ENCODE measurements at places on chromosomes 1 and 21.
A peak's percentile ranks its signal among the peaks of the same experiment; 100 is the strongest.

DNA sequence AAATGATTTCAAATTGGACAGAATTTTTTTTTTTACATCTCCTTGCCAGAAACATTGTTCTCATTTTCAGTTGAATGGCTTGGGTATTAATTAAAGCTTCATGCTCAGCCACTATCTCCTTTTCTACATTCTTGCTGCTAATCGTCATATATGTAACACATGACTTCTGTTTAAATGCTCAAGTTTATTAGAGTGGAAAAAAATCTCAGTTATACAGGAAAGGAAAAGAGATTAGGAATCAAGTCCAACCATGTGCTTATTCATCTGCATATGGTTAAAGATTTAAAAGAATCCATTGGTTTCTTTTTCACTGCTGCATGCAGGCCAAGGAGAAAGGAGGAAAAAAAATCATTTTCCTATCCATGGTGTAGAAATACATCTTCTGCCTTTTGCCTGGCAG, 47.3 kb upstream of the CNN3 start:
- peak; percentile 42 for DNase-seq

DNA sequence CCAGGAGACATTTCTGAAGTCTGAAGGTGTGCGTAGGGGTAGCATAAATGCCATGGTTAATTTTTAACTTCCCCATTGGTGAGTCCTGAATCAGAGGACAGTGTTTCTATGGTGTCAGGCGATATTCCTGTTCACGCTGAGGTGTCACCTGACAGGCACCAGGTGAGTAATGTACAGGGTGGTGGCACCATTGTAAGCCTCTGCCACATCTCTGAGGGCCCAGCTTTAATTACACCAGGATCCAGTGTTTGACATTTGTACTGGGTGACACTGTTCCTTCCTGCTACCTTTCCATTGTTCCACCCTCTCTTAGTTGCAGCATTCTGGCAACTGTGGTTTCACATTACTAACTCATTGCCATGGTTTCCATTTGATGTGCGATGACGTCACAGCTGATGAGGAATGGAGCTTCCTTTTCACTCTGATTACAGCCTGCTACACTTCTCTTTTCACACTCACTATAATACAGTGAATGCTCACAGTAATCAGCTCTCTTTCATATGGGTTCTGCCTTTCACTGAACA, 40.6 kb upstream of the MARK1 start:
- DNase-seq: no peak

DNA sequence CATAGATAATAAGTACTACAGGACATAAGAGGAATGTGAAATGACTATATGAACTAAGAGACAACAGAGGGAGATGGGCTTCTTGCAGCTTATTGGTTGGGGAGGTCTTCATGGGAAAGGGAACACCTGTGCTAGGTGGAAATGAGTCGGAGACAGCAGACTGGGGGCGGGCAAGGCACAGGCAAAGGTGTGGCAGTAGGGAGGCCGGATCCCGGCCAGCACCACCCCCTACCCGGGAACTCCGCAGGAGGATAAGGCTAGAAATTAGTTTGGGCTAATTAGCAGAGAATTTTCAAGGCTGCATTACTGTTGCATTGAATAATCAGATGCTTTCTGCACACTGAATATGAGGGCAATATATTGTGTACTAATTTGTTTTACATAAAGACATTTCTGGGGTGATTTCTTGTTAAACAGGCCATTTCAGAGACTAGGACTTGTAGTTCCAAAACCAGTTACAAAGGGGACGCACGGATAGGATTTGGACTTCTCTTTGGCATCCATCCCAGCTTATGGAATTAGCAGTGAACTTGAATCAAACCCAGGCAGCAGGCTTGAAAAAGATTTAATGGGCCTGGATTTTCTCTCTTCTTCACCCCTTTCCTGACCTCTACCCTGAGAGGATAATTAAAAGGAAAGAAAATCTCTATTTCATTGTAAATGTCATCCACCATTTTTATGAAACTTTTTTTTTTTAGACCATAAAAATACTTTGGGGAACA, 2.2 kb upstream of the HUNK start:
- DNase-seq: no peak

DNA sequence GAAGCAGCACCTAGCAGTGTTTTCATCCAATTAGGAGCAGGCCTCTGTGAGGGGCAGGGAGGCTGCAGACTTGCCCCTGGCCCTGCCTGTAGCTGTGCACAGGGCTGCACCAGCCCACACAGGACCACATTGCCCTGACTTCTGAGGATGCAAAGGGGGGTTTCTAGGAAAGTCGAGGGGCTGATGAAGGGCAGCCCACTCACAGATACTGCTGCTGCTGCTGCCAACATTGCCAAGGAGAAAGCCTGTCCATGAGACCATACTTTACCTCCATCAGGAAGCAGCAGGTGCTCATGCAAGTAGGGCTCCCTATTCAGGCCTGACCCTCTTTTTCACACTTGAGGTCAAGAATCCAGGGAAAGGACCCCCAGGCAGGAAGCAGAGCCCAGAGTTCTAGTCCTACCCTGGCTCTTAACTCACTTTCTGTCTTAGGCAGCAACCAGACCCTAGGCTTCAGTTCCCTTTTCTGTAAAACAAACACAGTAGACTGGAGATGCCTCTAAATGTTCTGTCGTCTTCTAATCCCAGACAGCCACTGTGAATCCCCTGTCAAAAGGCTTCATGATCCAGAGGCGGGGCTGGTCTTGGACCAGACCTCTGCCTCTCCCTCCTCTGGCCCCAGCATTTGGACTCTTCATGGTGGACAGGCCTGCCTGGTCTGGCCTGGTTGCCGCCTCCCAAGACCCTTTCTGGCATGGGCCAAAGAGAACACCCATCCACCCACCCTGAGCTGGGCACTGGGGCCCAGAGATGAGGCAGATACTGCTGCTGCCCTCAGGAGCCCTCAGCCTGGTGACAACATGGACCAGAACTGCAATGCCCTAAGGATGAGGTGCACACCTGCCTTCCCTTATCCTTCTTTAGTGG, 120.2 kb downstream of the GLIS1 start:
- no peak for DNase-seq

DNA sequence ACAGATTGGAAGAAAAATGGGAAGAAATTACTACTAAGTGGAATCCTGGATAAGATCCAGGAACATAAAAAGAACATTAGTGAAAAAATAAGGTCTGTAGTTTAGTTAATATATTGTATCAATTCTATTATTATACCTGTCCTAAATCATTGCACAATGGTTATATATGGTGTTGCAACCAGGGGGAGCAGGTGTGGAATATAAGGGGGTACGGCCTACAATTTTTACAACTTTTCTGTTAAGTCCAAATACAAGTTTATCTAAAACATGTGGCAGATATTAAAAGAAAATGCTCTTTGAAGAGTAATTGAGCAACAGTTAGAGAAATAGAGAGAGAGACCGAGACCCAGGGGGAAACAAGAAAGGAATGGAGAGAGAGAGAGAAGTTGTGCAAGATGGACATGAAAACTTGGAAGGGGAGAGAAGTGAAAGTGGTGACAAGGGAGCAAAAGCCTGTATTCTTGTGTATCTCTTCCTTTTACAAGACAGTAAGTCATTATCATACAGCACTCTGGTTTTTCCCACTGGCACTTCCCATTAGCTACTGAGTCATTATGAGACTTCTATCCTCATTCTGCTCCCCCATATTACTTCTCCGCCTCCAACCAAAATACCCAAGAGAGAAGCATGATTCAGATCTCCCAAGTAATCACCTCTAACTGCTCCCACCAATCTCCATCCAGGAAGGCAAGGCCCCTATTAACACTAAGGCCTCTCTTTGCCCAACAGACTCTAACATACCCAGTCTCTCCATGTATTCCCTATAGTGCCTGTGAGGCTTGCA, 22.3 kb upstream of the TRAF3IP3 start:
- no peak for DNase-seq

- no peak for DNase-seq
Measured at GRCh38 chr1:66334318-66334717, 199.6 kb upstream of the SGIP1 start.

DNA sequence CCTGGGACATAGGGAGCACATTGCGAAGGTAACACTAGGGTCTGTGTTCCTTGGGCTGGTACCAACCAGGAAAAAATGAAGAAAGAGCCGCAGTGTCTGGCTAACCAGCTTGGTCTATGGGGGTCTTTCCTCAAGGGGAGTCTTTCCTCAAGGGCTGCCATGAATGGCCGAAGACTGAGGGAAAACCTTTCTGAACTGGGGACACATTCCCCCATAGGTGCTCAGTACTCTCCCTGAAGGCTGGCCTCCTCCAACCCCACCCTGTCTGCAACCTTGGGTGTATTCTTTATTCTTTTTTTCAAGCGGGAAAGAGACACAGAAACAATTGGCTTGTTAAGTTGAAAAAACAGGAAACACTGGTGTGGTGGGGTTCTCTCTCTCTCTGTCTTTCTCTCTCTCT, 200.5 kb downstream of the BACH1 start:
- no peak for DNase-seq

DNA sequence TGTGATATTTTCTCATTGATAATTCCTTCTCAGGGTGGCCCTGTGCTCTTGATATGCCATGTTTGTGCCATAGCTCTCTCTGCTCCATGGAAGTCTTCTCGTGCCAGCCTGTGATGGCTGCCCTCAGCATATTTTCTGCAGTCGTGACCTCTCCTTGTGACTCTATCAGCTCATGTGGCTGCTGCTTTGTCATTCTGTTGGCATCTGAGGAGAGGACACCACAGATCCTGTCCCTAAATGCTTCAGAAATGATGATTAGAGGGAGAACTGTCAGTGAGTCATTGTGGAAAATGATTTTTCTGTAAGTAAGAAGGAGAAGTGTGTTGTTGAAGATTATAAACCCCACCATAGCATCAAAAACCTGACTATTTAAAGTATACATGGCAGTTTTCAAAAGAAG, 286.0 kb downstream of the ADGRL2 start:
- DNase-seq: no peak

GRCh38 chr1:30952098-30952497, 43.5 kb upstream of the SDC3 start:
- no peak for DNase-seq

Measured in AG04449 (cell line).